HS-27A (cell line): ENCODE measurements at places on chromosomes 6 and 20.

GRCh38 chr6:139914910-139915309 lies 540.5 kb upstream of the CITED2 start:
- no peak for DNase-seq

- no peak for DNase-seq
These were observed 109.1 kb downstream of the MAN1A1 start for GRCh38 chr6:119240257-119241110.

- DNase-seq: peak; percentile 65
These were observed 363.2 kb upstream of the FLRT3 start for GRCh38 chr20:14700639-14700960.

- DNase-seq: no peak
These were observed 228.7 kb downstream of the DOK5 start for GRCh38 chr20:54704032-54704635.

DNA sequence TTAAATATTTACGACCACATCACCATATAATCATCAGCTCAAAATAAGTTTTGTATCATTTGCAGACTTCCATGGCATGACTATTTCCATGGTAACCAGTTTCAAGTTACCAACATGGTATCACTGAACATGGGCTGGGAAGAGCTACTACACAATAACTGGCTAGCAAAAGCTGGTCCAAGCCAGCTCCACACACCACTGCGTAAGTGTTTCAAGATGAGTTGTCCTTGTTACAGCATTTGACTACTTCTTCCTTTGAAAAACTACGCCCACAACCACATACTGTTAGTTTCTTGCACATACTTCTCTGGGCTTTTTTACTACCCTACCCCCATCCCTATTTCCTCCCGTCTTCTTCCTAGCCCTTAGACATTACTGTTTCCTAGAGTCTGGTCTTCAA lies 8.5 kb downstream of the CD164 start:
- DNase-seq: no peak

- no peak for DNase-seq
These were observed 88.6 kb downstream of the PSMB1 start for GRCh38 chr6:170464524-170464979.

DNA sequence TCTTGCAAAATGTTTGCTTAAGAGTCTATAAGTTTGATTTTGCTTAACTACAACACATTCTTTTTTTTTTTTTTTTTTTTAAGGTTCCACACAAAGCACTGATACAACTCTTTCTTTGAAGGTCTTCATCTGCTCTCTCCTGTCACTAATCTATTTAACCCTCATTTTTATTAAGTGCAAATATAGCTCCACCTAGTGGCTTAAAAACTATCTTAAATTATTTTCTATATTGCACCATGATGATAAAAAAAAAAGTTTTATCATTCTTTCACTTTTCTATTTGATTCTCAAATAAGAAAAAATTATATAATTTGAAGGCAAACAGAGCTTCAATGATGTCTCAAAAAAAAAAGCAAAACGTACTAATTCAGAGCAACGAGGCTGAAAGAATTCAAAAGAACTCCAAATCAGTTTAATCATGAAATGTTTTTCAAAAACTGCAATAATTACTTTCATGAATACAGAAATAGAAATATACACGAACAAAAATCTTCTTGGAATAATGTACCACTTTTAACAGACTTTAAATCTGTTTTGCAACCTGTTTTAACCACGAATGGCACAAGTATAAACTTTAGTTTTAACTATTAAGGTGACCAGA lies 12.8 kb downstream of the ESF1 start:
- no peak for DNase-seq

DNA sequence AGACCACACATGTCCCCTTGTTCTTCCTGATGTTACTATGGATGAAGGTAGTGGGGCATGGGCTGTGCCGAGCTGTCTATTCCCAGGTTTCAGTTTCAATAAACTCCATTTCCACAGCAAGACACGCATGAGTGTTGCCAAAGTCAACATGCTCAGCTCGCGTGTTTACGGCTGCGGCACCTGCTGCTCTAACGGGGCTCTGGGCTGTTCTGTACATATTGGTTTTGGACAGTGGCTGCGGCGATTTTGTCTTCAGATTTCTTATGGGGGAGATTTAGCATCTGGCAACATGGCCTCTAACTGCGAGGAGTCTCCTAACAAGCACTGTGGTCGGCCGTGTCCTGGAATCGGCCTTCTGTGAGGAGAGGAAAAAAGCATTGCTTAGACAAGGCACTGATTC lies 58.6 kb downstream of the TMEM242 start:
- DNase-seq: no peak

- DNase-seq: no peak
These were observed 847 bp upstream of the CD93 start for GRCh38 chr20:23086931-23087411.

GRCh38 chr6:105677671-105678475 lies 275.0 kb upstream of the PREP start:
- no peak for DNase-seq

GRCh38 chr6:106360410-106360988 lies at the start of gene CRYBG1:
Gene CRYBG1 (plus strand): TSS chr6:106360717. CDS start chr6:106360909, 192 bp downstream.
- DNase-seq: no peak

GRCh38 chr20:38434301-38434741 lies 807 bp downstream of the SNHG17 start:
- DNase-seq: no peak

GRCh38 chr6:43124481-43124880 lies 46.6 kb upstream of the SRF start:
- no peak for DNase-seq

DNA sequence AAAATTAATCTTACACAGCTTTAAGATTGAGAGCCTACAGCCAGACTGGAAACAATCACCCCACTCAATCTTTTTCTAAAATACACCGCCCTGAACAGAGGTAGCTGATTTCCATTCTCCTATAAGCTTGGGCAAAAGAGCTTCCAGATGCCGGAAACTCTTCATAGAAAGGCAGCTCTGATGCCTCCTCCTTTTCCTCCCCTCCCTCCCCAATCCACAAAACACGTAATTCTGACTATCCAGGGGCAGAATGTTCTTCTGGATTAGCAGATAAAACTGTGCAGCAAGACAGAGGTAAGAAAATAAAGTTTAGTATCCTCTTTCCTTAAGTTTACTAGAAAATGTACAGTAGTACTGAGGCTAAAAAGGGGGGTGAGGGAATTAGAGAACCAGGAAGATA lies 15.8 kb downstream of the ADNP start:
- no peak for DNase-seq

DNA sequence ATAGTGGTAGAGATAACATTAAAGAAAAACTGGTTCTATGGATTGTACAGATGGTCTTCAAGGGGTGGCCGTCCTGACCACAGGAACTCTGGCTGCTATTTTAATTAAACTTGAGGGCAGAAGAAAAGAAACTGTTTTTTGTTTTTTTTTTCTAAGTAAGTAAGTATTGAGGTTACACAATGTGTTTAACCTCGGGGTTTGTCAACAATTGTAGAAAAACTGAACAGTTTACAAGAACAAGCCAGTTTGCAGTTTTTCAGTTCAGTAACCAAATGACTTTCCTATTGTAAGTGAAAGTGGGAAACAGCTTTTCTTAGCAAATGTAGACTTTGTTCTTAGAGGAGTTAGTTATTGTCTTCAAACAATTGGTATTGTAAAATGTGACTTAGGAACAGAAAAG lies 77.0 kb downstream of the PLCB1 start:
- DNase-seq: no peak
